Amniotic stem cell (primary cell): ENCODE measurements at places on chromosomes 3 and 15.

- no peak for DNase-seq
Observed at GRCh38 chr3:173841334-173841733, 443.8 kb downstream of the NLGN1 start.

DNA sequence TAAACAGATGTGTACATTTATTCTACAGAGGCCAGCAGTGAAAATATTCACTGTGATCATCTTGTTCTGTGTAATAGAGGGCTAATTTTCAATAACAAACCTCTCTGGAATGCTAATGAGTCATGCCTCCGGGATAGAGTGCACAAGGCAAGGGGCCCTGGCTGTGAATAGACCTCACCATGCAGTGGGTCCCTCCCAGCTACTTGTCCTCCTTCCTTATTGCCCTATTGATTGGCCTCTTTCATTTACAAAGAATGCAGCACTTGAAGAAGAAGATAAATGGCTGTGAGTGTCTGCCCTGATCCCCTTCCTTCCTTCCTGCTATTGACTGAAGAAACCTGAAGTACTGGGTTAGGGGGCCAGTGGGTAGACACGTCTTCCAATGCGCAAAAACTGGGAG is 436.3 kb downstream of the WDR72 start:
- DNase-seq = no peak

DNA sequence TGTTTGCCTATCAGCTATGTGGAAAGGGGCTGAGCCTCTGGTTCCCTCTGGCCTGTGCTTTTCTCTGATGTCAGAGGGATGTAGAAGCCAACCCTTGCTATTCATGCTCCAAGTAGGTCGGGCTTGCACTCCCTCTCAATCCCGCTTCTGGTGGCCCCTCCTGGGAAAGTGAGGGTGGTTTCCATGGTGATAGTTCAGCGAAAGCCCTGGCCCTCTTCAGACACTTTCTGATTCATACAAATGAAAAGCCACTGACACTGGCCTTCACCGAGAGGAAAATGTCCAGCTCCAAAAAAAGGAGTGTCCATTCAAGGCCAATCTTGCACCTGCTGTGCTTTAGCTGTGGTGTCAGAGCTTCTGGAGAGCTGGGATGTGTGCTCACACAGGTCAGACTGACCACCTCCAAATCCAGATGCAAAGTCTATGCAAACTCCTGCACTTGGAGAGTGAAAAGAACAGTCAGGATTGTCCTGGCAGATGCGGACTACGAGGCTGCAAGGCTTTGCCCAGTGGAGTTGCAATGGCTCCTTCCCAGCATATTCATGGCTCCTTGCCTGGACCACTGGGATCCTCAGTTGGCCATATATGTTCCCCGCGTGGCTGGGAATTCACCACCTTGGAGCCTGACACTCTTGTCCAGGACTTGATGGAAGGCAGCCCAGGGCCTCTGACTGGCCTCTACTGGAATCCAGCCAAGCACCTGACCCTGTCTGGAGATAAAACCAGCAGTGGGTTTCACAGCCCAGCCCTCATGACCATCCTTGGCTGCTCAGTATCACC is 96.6 kb downstream of the CEMIP start:
- no peak for DNase-seq

GRCh38 chr3:132772252-132772651 is 50.0 kb upstream of the NPHP3 start:
- DNase-seq = no peak

DNA sequence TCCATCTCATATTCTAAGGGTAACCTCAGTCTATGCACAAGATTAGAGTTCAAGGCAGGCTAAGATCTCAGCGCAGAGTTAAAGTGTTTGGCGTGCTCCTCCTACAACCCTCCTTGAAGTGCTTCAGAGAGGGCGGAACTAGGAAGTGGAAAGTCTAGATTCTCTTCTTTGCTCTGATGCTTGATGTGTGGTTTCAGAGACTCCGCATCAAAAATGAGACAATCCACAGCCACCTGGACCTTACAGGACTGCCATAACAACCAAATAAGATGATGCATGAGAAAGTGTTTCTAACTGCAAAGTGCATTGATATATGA is 161.3 kb upstream of the ATP11B start:
- DNase-seq = no peak

GRCh38 chr3:153127788-153128187 is 34.2 kb upstream of the RAP2B start:
- DNase-seq = no peak

GRCh38 chr3:16884748-16885592 is at the start of gene PLCL2:
PLCL2 (plus strand) TSS chr3:16884955; CDS start chr3:16885040, 85 bp downstream.
- no peak for DNase-seq

- DNase-seq = no peak
Observed at GRCh38 chr15:42274702-42274989, 1.4 kb upstream of the TMEM87A start.

- no peak for DNase-seq
Observed at GRCh38 chr3:141114816-141115460, 63.8 kb downstream of the SPSB4 start.

- no peak for DNase-seq
Observed at GRCh38 chr3:150783316-150783715, 20.3 kb upstream of the SIAH2 start.

GRCh38 chr3:58938057-58938456 is 111.8 kb downstream of the CFAP20DC start:
- DNase-seq = no peak

DNA sequence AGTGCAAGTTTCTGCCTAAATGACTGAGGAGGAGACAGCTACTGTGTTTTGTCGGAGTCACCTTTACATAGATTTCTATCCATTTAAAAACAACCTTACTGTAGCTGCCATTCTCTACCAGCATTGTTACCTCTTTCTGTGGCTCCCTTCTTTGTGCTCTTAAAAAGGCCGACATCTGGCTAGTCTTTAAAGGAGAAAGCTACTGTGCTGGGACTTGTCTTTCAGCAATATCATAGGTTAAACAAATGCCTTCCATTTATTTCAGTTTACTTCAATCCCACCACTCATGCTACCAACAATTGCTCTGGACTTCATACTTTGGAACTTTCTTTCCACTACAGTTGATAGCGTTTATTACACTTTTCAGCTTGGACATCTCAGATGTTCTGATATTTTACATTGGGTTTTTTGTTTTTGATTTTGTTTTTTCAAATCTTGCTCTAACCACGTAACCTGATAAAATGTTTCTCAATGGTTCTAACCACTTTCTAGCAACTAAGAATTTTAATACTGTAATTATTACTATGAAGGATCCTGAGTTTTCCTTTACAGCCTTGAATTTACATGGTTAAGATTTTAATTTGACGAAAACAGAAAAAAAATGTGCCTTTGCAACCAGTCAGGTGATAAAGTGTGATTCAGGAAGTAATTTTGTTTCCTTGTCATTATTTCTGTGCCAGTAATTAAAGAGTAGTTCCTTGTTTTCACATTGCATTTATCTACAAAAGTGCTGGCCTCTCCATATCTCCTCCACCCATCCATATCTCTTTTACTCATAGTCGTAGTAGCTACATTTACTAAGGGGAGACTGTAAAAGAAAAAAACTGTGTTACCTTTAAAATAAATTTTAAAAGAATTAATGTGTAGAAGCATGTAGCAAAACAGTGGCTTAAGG is 1.3 kb upstream of the CBLB start:
- no peak for DNase-seq
